MV-4-11 (cell line): ENCODE measurements at places on chromosomes 1 and 21.

GRCh38 chr1:51230501-51231078, 5.5 kb upstream of the RNF11 start:
- no peak for DNase-seq

DNA sequence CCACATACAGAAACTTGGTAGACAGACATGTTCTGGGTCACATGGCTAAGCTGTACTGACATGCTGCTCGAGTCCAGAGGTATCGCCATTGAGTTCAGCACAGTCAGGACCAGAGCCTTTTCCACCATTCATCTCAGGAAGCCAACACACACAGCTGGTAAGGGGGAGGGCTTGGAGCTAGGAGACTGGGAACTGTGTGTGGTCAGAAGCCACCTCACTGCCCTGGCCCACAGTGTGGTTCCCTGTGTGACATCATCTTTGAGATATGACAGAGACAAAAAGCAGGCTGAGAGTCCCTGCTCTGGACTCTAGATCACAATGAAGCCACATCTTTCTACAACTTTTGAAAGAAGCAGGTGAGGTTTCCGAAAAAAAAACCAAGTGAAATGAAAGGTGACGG, 107.2 kb downstream of the SIM2 start:
- DNase-seq: no peak

- DNase-seq: no peak
Observed at GRCh38 chr1:159122005-159122621, 45.5 kb upstream of the AIM2 start.

DNA sequence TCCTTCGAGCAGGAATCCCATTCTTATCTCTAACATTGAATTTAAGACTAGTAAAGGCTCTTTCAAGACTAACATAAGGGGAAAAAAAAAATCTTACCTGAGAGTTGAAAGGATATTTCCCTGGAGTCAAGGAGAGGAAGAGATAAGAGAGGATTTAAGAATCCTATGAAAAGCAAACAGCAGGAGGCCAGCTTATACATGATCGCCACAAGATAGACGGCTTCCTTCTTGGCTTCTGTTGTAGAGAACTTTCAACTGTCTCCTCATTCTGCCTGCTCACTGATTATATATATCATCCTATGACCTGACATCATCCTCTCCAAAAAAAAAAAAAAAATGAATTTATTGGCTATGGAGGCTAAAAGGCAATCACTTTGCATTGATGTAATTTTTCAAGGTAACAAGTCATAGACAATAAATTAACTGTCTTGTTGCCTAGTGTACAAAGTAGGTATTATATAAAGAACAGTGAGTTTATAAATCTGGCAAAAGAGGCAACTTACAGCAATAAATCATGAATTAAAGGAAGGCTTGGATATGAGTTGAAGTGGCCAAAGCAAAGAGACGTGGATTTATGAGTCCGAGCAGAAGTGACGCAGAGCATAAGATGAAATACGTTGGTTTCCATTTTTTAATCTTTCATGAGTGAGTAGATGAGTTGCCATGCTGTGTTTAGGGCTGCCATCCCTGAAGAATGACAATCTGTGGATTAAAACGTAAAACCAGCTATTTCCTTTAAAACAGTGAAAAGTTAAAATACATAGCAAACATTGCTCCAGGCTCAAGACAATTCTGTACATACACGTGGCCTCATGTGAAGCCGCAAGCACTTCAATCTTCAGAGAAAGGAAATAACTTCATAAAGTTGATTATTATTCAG, at the start of gene UTS2:
Gene UTS2 (minus strand): TSS at position 262 of the 880 bp plus-strand sequence. CDS start 62 bp downstream, at position 200.
- DNase-seq: no peak

DNA sequence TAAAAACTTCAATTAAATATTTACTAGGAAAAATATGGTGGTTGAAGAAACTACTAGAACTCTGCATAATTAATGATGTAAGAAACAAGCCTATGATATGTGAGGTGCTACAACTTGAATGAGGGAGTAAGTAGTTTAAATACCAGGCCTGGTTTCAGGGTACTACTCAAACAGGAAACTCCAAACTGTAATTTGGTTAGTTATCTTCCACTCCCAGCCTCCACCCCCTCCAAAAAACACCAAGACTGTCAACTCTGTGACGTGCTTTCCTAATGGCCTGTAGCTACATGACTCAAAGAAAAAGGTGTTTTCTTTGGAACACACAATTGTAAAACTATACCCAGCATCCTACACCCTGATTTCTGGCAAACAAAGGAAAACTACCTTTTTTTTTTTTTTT, 55.9 kb upstream of the RCC1 start:
- DNase-seq: peak; percentile 9

- DNase-seq: peak; percentile 49
Observed at GRCh38 chr1:184824691-184825323, 70.1 kb upstream of the EDEM3 start.

DNA sequence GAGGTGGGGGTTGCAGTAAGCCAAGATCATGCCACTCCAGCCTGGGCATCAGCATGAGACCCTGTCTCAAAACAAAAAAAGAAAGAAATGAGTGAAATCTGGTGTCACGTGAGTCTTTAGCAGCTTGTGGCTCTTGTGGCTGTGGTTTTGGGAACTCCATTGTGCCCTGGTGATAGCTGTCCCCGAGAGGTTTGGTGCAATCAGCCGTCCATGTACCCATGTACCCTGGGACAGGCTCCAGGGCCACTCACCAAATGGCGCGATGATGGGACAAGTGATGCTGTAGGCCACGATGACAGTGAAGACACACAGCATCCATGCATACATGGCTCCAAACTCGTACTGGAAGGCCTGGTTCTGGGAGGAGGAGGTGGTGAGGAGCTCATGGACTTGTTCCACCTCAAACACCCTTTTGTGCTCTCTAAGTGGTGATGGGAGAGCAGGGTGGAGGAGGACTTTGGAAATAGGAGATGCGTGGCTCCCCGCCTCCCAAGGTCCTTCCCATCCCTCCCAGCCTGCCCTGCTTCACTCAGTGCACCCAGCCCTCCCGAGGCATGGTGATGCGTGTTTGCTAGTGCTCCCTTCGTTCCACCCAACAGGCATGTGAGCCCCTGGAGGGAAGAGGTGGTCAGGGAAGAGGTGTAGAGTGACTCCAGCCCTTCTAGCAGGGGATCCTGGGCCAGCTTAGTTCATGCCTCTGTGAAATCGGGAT, 29.6 kb downstream of the TMEM63A start:
- peak; percentile 58 for DNase-seq

DNA sequence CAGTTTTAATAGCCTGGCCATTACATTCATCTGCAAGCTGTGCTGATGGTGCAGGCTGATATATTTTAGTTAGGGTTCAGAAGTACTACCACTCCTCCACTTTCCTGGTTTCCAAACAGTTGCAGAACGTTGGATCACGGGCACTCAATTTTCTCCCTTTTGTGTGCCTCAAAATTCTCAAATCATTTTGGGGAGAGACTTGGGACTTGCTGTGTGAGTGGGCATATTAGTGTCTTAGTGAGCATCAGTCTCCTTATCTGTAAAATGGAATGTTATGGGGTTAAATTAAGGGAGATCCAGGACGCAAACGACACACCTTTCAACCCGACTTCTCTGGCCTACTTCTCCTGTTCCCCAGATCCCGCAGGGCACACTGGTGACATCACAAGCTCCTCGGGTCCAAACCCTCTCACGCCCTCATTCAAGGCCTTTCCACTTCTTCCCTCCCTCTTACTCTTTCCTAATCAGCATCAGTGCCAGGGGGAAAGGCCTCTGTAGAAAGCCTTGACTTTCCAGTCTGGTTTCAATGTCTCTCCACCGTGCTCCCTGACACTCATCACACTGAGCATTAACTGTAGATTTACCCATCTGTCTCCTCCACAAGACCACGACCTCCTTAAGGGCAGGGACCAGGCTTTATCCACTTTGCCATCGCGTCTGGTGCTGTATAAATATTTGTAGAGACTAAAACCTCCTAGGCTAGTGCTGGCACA, 1.2 kb downstream of the PIGP start:
- peak; percentile 20 for DNase-seq
